ENCODE measurements at places on chromosomes 1 and 21.
A peak's percentile ranks its signal among the peaks of the same experiment; 100 is the strongest.

GRCh38 chr1:58818075-58818474, 34.2 kb upstream of the JUN start:
- DNase-seq: no peak

GRCh38 chr1:9843576-9843945, 19.8 kb upstream of the CLSTN1 start:
- DNase-seq: no peak

DNA sequence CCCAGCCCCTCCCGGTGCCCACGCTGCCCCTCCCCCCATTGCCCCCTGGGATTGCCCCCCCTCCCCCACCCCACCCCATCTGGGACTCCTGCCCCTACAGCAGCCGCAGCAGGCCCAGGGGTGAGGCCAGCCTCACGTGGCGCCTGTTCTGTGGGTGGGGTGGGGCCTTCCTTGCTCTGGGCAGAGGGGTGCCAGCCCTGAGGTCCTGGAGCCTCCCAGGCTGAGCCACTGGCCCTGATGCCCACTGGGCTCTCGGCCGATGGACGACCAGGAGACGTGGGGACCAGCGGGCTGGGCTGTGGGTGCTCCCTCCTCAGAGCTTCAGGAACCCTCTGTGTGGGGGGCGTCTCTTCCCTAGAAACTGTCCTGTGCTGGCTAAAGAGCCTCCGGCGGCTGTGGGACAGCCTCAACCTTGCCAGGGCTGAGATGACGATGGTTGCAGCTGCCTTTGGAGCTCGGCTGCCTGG, 5.8 kb upstream of the C1orf159 start:
- DNase-seq: no peak

GRCh38 chr1:100009458-100009857, 39.7 kb downstream of the SLC35A3 start:
- DNase-seq: no peak

- no peak for DNase-seq
These were observed 73.5 kb downstream of the PUM1 start for GRCh38 chr1:30991862-30992606.

DNA sequence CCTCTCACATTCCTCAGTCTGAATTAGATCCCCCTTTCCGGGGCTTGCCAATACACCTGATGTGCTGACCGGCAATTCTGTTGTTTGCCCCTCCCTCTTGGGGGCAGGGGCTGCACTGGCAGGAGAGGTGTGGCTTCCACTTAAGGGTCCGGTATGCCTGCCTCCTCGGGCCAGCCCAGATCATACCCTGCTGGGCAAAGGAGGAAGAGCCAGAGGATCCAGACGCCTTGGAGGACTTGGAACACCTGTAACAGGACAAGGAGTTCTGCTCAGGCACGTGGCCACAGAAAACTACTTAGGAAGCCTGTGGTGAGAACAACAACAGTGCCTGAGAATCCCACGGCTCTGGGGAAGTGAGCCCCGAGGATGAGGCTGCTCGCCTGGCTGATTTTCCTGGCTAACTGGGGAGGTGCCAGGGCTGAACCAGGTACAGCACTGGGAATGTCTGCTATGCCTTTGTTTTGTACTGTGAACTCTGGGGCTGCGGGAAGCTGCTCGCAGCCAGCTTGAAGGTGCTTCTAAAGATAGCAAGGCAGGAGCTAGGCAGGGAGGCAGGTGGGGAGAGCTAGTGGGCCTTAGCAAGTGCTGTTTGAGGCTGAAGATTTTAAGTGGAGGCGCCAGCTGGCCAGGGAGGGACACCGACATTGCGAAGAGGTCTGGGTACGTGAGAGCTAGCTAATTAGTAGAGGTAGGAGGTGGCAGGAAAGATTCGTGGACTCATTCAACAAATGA, at the start of gene SMPDL3B:
TSS of gene SMPDL3B (plus strand) at position 183 of the 732 bp plus-strand sequence. CDS start at position 367, 184 bp downstream.
- peak; percentile 44 for DNase-seq

GRCh38 chr1:241605146-241605805, 34.9 kb downstream of the CHML start:
- DNase-seq: no peak

GRCh38 chr21:25528515-25528914, 78.8 kb downstream of the MRPL39 start:
- no peak for DNase-seq

GRCh38 chr1:923131-923990, at the start of gene SAMD11:
SAMD11 (plus strand) TSS chr1:923923; CDS start chr1:924432, 509 bp downstream.
- DNase-seq: peak; percentile 34

DNA sequence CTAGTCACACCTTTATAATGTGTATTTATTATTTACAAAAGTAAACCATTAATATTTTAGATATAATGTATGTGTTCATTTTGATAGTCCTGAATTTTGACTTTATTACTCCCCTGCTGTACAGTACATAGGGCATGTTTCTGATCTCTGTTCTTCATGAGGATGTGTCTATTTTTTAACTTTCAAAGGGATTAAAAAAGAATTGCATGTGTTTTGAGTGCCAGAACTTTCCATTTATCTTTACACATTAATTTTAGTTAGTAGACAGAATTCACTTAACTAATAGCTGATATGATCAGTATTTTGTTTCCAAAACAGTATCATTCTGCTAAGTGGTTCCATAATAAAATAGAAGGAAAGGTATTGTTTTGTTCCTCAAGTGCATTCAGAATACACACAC, 3.1 kb downstream of the PBX1 start:
- DNase-seq: no peak

GRCh38 chr1:94746635-94747525, 73.3 kb upstream of the SLC44A3 start:
- DNase-seq: no peak

DNA sequence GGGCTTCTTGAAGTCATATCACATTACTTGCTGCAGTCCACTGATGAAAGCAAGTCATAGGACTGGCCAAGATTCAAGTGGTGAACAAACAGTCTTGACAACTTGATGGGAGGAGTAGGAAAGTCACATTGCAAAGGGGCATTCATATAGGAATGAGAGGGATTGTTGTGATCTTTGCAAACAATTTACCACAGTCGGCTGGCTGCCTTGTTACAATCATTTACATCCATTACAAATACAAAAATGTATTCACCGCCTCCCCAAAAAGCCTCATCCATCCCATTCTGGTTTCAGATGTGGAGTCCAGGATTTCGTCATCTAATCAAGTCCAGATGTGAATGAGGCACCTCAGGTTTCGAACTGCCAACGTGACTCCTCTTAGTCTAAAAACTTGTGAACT, 26.8 kb downstream of the GORAB start:
- DNase-seq: no peak

- DNase-seq: peak; percentile 68
These were observed 436 bp upstream of the TTLL7 start for GRCh38 chr1:83999316-83999819.

GRCh38 chr1:112169517-112169916, 180.0 kb upstream of the KCND3 start:
- no peak for DNase-seq

DNA sequence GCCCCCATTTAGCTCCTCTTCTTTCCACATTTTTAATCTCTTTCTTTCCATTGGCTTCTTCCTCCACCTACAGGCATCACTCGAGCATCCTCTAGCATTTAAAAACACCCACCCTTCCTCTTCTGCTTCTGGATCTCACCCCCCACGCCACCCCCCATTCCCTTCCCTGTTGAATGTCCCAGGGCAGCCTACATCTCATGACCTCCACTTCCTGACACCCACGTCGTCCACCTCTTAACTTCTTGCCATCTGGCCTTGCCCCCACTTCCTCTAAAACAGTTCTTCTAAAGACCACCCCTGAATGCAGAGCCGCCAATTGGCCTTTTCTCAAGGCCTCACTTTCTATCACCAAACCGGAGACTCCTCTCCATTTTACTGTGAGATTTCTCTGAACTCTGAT, 6.1 kb upstream of the ETNK2 start:
- DNase-seq: no peak

- DNase-seq: no peak
These were observed at the start of gene C1orf226 for GRCh38 chr1:162381383-162381782. C1orf226 (plus strand) TSS chr1:162381728; CDS start chr1:162381902, 174 bp downstream.

DNA sequence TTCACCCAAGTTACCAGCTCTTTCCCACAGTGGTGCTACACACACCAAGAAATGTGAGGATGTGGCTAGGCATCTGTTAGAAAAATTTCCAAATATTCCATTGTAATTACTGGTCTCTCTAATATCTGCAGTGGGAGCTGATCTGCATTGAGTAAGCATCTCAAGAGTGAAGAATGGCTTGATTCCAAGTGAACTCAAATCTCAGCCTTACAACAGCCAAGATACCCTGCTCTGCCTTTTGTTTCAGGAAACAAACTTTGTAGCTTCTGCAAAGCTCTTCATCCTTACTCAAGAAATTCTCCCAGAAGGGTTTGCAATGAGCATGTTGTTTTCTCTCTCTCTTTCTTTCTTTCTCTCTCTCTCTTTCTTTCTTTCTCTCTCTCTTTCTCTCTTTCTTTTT, 181.1 kb downstream of the FCRL5 start:
- no peak for DNase-seq

GRCh38 chr1:17588048-17588871, 48.8 kb downstream of the ARHGEF10L start:
- peak; percentile 29 for DNase-seq

DNA sequence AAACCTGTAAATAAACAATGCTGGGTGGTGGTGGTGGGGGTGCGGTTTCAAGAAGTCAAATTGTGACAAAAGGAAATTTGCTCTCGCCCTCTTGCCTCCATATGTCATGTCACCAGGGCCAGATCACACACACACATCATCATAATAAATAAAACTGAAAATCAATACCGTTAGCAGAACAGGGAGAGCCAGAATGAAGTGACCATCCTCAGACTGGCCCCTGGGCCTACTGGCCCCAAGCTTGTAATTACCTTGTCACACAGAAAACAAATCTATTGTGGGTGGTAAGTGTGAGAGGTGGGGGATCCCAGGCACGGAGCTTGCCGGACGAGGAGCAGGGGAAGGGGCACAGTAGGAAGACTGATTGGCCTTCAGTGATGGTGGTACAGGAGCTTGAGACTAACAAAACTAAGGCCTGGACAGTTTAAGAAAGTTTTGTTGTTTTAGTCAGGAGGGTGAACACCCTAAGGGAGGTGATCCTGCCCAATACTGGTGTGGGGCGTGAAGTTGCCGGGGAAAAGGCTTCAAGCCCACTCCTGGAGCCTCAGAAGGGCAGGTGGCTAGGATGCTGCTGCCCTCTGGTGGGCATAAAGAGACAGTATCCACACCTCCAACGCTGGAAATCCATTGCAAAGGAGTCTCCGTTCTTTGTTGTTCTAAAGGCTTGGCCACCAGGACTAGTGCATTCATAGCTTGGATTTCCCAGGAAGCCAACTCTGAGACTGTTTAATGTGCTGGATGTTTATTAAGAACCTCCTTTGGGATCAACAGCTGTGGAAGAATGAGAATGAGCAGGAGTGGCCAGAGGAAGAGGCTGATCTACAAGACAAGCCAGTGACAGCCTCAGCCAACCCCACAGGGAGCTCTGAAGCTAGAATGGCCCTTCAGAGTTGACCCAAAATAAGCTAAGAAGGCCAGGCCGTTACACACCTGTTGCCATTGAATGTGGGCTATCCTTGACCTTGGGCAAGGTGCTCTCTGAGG, 8.1 kb upstream of the C1orf216 start:
- DNase-seq: no peak

DNA sequence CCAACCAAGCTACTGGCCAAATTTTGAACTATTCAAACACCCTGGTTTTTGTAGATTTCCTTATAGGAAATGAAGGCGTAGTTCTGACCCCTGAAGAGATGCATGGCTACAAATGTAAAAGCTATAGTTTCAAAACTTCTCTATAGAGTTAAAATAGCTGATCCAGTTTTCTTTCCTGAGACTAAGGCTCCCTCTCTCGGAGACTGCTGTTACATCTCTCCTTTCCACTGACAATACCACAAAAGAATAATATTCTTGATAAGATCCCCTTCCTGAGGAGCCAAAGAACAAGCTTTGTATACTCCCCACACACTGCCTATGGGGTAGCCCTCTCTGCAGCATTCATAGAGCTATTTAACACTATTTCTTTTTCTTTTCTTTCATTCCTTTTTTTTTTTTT, 6.7 kb upstream of the CFAP126 start:
- DNase-seq: no peak

GRCh38 chr1:197937381-197937780, 20.2 kb downstream of the LHX9 start:
- no peak for DNase-seq

DNA sequence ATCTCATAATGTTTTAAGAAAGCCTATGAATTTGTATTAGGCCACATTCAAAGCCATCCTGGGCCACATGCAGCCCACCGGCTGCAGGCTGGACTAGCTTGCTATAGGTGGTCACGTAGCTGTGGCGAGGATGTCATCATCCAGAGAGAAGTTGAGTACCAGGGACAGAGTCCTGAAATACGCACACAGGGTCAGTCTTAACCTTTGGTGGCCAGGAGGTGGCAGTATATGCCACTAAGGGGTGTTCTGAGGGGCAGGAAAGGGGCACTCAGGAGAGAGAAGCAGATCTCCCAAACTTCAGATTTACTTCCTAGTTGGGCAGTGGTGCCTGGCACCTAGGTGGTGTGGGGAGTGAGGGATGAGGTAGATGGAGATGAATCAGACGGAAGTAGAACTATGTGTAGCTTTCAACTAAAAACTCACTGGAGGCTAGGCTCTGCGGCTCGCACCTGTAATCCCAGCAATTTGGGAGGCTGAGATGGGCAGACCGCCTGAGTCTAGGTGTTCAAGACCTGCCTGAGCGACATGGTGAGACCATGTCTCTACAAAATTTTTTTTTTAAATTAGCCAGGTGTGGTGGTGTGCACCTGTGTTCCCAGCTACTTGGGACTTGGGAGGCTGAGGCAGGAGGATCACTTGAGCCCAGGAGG, 16.3 kb upstream of the CDK18 start:
- peak; percentile 69 for DNase-seq

DNA sequence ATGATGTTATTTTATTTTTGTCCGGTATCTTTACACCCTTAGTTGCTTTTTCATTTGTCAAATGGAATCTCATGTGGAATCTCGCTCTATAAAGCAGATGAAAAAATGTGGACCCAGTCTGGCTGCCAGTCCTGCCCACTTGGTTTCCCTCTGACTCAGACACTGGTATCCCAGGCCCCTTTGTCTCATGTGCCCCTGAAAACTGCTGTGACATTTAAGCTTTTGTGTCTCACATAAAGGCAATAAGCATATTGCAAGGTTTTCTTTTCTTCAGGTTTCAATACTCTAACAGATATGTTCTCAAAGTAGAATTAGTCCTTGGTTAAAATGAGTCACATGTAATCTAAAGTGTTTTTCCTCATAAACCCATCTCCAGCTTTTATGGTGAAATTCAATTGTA, 183.3 kb downstream of the ST6GALNAC3 start:
- DNase-seq: no peak

- no peak for DNase-seq
These were observed 161.8 kb upstream of the B3GALT2 start for GRCh38 chr1:193348091-193348768.

DNA sequence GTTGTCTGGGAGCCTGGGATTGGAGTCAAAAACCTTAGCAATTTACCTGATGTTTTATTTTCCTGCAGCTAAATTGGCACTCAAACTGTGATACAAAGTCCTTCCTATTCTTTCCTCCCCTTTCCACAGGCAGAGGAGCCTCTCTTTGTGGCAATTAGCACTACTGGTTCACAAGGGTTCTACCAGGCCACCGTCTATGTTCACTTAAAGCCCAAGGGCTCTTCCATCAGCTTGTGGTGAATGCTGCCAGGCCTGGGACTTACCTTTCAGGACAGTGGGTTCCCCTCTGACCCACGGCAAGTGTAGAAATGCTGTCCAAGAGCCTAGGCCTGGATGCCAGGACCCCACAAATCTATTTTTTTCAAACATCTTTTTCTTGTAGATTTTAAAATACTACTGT, 251.9 kb upstream of the B3GALT2 start:
- no peak for DNase-seq

- DNase-seq: peak; percentile 34
These were observed 92.1 kb upstream of the CD53 start for GRCh38 chr1:110780600-110781484.
